ENCODE measurements at places on chromosomes 1 and 21. TPM values are rescaled to one million over a fixed set of nuclear protein-coding genes. Genes with fewer than 3 reads are reported as not detected.

GRCh38 chr1:198848206-198848605 lies 209.4 kb downstream of the PTPRC start:
- DNase-seq: no peak

DNA sequence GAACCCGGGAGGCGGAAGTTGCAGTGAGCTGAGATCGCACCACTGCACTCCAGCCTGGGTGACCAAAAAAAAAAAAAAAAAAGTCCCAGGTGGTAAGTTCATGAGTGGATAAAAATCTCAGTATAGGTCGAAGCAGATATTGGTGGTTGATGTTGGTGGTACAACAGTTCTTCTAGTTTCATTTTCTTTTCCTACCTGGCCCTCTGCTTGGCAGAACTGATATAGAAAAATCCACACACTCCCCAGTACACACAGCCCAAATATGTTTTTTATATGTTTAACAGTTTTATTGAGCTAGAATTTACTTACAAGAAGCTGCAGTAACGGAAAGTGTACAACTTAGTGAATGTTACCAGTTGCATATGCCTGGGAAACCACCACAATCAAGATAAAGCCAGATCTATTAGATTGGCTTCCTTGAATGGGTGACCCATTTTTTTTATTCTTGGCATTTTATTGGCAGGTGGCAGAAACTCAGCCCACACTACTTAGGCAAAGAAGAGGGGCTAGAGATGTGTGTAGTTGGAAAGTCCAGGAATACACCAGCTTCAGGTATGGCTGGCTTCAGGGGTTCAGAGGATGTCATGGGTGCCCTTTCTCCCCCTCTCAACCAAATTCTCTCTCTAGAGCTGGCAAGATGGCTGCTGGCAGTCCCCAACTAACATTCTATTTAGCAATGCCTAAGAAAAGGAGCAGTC lies 118.3 kb upstream of the SLC25A33 start:
- no peak for DNase-seq

- no peak for DNase-seq
Observed at GRCh38 chr1:165129568-165130164, 226.8 kb downstream of the LMX1A start.

DNA sequence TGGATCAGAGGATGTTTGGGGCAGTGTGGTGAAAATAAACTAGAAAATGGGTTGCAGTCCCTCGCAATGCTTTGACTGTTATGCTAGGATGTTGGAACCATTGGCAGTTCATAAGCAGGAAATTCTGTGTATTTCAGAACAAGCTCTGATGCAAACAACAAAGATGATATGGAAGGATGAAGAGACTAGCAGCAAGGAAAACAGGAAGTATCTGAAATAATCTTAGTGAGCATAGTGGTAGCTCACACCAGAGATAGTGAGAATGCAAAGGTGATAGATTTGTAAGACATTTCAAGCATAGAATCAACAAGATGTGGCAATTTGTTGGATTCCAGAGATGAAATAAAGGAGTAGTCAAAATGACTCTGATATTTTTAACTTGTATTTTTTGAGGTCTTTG lies 11.1 kb upstream of the RCC1 start:
- DNase-seq: no peak

Gene LIPI
- not detected for total RNA-seq

Gene RBP7
- total RNA-seq: not detected

Gene CSRP1
- 34.7 TPM for total RNA-seq

DNA sequence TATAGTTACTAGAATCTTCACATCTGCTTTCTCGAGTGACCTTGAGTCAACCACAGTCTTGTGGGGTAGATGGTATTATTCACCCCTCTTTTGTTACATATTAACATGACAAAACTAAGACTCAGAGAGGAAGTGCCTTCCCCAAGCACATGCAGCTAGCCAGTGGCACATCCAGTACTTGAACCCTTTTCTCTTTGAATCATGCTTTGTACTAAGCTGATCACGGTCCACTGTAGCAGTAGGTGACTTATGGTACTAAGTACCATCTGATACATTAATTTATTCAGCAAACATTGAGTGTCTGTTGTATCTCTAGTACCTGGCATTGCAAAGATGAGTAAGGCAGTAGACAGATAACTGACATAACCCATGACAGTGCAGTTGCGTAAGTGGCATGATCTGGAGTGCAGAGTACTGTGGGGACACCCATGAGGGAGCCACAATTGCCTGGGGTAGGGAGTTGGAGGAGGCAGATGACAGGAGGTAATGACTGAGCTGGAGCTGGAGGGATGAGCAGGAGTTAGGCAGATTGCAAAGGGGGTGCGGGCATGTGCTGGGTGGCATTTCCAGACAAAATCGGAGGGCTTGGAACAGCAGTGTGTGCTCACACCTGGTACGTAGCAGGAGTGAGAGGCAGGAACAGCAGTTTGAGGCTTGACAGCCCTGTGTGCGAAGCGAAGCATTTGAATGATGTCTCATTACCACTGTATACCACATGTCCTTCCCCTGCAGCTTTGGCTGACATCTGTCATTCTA lies 29.8 kb downstream of the UCK2 start:
- DNase-seq: no peak
